Heart left ventricle (tissue), 16 donors: ENCODE measurements at places on chromosomes 11 and 22. TPM values are rescaled to one million over a fixed set of nuclear protein-coding genes. Genes with fewer than 3 reads are reported as not detected.

DNA sequence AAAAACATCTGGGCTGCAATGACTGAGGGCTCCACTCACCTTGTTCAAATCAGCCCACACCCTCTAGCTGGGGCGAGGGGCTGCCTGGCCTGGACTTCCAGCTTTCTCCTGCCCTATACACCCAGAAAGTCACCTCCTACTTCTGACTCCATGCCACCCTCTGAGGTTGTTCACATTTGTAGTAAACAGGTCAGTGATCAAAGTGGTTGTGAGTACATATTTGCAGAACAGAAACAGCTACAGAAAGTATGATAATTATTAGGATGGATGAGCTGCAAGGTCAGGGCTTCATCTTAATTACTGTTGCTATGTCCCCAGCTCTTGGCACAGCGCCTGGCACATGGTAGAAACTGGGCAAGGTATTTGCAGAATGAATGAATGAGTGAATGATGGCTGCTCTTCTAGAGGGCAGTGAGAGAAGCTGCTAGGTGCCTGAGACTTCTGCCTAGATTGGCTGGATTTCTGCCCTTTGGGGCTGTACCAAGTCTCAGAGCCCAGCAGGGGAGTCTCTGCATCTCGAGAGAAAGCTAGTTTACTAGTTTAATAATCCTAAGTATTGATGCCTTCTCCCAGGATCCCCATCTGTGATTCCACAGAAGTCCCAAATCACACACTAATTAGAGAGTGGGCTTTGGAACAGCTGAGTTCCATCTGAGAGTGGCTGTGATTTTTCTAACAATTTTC, 36.0 kb downstream of the SYT13 start:
- DNase-seq, result no peak

The KIRREL3 gene
- 0.18 TPM for polyA plus RNA-seq

DNA sequence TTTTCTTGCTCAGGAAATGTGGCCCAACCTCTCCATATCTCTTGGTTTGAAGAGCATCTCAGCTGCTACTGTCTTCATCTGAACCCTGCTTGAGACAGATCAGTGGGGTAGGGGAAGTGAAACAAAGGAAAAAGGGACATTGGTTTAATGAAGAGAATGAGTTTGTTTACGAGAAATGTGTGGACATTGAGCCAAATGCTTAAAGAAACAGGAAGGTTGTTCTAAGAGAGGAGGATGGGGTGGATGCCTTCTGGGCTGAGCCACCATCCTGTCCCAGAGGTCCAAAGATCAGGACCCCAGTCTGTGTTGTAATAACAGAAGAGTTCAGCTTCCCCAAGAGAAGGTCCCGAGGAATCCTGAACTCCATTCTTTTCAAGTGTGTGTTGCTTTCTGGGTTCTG, 369.7 kb downstream of the INSC start:
- DNase-seq, result no peak

- no peak for DNase-seq
Observed at GRCh38 chr11:24934733-24935439, 438.0 kb downstream of the LUZP2 start.

The PACS1 gene
- 30.6 TPM for polyA plus RNA-seq

DNA sequence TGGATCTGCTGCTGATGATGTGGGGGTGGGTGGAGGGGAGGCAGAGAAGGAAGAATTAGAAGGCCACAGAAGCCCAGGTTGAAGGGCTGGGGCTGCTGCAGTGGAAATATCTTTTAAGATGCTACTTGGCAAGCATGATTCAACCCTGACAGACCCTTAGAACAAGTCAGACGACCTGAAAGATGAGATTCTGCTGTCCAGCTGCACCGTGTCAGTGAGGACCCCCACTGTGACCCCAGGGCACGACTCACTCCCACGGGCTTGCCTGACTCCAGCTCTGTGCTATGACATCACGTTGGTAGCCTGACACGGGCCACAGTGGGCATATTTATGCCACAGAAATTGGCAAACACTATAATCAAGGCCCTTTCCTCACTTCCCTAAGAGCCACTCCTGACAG, 36.0 kb downstream of the LRFN4 start:
- DNase-seq, result no peak

- DNase-seq, result no peak
Observed at GRCh38 chr22:24467340-24467739, 27.8 kb upstream of the UPB1 start.

The APOBEC3A gene
- 0.58 TPM for polyA plus RNA-seq

The TSGA10IP gene
- not detected for polyA plus RNA-seq

DNA sequence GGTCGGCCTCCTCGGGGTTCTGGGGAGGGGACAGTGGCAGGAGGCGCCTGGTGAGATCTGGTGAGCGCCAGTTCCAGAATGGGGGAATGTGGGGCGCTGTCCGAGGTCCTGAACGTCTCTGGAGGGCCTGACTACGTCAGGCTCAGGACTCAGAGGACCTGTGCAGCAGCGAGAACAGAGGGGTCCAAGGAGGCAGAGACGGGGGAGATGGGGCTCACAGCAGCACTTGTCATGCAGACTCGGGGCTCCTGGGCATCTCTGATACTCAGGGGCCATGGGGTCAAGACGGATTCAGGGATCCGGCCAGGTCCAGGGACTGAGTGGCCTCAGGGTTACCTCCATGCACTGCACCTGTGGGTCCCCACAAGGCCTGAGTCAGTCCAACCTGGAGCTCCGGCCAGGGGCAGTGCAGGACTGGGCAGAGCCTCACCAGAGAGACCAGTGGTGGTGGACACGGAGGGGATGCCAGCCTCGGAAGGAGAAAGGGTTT, 92.2 kb downstream of the BRD1 start:
- DNase-seq, result peak; percentile 29

DNA sequence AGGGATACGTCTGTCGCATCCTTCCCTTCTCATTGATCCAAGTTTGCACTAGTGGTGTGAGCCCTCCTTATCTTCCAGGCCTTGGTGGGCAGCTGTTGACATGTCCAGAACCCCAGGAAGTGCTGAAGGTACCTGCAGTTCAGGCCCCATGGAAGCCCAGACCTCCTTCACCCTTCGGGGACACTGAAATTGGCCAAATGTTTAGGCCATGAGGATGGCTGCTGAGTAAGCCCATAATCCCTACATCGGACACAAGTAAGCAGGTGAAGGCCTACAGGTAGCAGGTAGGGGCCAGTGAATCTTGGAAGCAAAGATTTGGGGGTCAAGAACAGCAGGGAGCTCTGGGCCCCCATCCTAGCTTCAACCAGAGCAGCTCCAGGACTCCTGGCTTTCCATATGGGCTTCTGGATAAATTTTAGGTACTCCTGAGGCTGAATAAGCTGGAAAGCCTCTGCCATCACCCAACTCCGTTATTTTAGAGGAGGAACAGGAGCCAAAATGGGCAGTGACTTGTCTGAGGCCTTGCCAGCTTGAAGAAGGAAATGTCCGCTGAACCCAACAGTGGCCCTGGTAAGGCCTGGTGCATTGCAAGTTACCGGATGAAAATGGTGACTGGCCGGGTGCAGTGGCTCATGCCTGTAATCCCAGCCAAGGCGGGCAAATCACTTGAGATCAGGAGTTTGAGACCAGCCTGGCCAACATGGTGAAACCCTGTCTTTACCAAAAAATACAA, 45.2 kb downstream of the MORC2 start:
- no peak for DNase-seq

- DNase-seq, result no peak
Observed at GRCh38 chr11:32265911-32266310, 169.4 kb downstream of the WT1 start.

GRCh38 chr11:123537726-123538125, 107.7 kb downstream of the GRAMD1B start:
- no peak for DNase-seq

GRCh38 chr11:85626496-85626895, 648 bp downstream of the DLG2 start:
- no peak for DNase-seq

The HBD gene
- polyA plus RNA-seq, result not detected

- DNase-seq, result no peak
Observed at GRCh38 chr11:59380263-59381059, 21.8 kb downstream of the OR5AN1 start.

The DCHS1 gene
- polyA plus RNA-seq, result 6.6 TPM

The FOLH1 gene
- 0.08 TPM for polyA plus RNA-seq
